ENCODE measurements at places on chromosomes 3 and 15. TPM values are rescaled to one million over a fixed set of nuclear protein-coding genes. Genes with fewer than 3 reads are reported as not detected.

Gene SYNPR
- not detected for total RNA-seq

Gene PLA2G4E
- not detected for total RNA-seq

Gene ZNF717
- 0.87 TPM for total RNA-seq

Gene ECT2
- 1.2 TPM for total RNA-seq

Gene SLC15A2
- 8.3 TPM for total RNA-seq

DNA sequence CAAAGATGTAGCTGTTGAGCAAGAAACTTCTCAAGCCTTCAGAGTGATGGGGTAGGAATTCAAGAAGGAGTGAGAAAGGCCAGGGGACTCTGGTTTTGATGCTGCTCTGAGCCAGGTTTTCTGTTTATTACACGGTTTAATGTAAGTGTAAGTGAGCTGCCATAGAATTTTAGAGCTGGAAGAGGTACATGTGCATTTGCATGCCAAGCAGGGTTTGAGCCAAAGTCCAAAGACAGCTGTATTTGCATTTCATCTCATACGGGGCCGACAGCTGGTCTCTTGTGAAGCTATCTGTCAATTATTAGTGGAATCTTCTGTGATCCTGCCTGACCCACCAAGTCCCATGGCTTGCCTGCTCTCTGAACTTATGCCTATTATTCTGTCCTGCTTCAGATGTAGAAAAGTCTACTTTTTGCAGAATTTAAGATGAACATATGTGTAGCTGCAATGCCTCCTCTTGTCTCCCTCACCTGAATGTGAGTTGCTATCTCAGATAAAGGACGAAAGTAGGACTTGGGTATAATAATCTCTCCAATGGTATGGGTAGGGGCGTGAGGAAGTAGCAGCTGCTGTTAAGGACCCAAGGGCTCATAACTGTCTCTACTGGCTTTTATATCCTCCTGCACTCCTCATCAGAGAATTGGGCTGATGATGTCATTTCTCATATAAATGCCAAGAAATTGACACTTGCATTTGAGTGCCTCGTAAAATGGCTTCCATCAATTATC, 160.0 kb downstream of the SQOR start:
- peak; percentile 23 for DNase-seq

- DNase-seq, result no peak
These were observed 32.0 kb upstream of the ITGA11 start for GRCh38 chr15:68463996-68464395.

DNA sequence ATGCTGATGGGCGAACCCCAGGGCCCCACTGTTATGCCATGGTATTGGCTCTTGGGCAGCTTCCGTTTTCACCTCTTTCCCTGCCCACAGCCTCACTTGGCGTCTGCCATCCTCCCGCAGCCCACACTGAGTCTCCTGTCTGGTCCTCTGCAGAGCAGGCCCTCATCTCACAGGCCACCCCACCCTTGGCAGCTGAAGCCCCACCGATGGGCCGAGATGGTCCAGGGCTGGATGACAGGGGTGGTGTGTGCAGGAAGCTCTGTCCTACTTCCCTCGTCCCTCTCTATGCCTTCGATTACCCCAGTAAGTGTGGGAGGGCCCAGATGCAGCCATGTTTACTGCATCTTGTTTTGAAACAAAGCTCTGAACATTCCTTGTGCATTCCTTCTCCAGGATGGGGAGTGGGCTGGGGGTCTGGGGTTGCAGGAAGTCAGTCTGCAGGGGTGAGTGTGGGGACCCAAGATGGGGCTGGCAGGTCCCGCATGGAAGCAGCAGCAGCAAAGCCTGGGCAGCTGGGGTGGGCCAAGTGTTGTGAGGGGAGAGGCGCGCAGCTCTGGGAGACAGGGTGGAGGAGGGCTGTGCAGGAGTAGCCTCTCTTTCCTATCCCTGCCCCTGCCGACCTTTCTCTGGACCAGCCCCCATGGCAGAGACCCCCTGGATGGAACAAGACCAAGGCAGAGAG, 20.9 kb downstream of the TBC1D21 start:
- DNase-seq, result no peak

DNA sequence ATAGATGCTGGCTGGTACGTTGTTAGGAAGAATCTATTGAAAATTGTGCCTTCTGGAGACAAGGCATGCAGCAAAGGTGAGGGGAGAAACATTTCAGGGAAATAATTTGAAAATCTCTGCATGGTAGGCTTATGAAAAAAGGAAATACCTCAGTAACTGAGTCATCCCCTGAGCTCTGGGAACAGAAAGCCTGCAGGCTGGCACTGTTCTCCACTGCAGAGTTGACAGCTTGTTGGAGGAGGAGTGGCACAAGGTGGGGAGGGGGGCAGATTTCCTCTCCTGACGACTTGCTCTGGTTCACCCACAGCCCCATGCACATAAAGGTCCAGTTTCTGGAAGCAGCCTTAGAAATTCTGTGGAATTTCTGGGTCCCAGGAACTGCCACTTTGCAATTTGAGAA, 179.4 kb downstream of the ABHD5 start:
- no peak for DNase-seq

GRCh38 chr15:60539016-60539415, 60.1 kb upstream of the ICE2 start:
- no peak for DNase-seq

All from stomach (tissue), 19 donors.